ENCODE measurements at places on chromosomes 4 and X.
A peak's percentile ranks its signal among the peaks of the same experiment; 100 is the strongest.

- ATAC-seq, result no peak
Measured at GRCh38 chrX:3119376-3119775, 78.1 kb downstream of the ARSF start.

- ATAC-seq, result no peak
Measured at GRCh38 chr4:109730619-109731545, 1.0 kb upstream of the PLA2G12A start.

DNA sequence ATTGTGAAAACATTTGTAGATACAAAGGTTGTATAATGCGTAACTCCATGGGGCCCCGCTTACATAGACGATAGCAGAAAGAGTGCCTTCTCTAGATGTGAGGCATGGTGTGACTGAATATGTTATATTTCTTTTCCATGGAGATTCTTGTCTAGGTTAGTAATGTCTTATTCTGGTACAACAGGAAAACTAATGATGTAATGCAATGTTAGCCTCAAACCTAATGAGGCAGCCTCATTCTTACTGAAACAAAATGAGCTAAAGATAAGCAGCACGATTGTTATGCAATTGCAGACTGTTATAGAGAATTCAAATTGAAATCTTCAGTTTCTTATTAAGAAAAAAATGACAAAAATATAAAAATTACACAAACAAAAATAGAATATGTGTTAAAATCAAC lies 171.1 kb upstream of the ANKRD50 start:
- ATAC-seq, result no peak

- peak; percentile 25 for ATAC-seq
Measured at GRCh38 chr4:83114576-83114975, at the start of gene PLAC8. TSS of gene PLAC8 (minus strand) at chr4:83114729. CDS start at chr4:83107921, 6,808 bp downstream.

DNA sequence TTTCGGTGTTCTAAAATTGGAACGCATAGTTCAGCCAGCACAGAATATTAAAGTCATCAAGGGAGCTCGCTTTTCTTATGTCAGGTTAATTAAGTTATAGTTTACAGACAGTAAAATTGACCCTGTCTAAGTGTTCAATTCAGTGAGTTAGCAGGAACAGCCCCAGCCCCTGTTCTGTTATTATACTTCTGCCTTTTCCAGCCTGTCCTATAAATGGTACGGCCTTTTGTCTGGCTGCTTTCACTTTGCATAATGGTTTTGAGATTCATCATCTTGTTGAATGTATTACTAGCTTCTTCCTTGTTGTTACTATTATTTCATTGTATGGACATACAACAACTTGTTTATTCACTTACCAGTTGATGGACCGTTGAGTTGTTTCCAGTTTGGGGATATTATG lies 9.5 kb downstream of the CXCL13 start:
- peak; percentile 52 for ATAC-seq

GRCh38 chrX:47649781-47650163 lies 591 bp downstream of the ELK1 start:
- no peak for ATAC-seq

DNA sequence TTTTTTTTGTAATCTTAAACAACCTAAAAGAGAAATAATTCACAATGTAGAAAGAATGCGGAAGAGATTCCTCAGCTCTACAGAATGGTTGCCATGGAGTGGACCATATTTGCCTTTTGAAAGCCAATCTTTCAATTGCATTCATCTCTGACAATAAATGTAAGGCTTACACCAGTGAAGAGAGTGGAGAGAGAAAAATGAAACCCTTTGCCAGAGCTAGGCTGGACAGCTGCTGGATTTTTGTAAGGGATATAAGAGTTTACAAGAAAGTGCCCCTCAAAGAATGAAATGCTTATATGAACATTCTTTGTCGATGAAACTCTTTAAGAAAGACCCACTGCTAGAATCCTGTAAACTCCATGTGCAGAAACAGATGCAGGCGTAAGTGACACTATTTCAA lies 66.0 kb upstream of the FAT1 start:
- no peak for ATAC-seq

- no peak for ATAC-seq
Measured at GRCh38 chrX:16783452-16783851, 2.8 kb upstream of the TXLNG start.

GRCh38 chrX:49910344-49910743 lies 12.1 kb upstream of the CLCN5 start:
- peak; percentile 51 for ATAC-seq

- no peak for ATAC-seq
Measured at GRCh38 chr4:48332661-48333060, 8.7 kb upstream of the SLAIN2 start.

DNA sequence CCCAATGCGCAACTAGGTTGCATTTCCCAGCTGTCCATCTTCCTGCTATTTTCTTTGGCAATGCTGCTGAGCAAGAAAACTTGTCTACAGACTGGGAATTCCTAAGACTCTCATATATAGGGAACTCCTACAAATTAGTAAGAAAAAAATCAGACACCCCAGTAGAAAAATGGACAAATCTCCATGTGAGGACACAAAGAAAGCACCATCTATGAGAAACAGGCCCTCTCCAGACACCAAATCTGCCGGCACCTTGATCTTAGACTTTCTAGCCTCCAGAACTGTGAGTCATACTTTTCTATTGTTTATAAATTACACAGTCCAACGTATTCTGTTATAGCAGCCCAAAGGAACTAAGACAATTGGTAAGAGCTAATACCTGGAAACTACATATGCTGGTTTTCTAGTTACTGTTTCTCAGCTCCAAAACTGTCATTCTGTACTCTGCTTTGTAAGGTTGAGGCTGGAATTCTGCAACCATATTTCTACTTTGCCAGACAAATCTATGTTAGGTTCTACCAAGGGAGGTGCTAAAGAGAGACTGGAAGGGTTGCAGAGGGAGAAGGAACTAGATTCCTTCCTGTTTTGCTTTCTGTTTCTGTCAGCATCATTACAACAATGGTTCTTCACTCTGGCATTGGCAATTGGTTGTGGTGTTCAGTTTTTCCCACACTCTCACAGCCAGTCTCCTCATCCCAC lies 35.7 kb upstream of the FAM241A start:
- ATAC-seq, result no peak

DNA sequence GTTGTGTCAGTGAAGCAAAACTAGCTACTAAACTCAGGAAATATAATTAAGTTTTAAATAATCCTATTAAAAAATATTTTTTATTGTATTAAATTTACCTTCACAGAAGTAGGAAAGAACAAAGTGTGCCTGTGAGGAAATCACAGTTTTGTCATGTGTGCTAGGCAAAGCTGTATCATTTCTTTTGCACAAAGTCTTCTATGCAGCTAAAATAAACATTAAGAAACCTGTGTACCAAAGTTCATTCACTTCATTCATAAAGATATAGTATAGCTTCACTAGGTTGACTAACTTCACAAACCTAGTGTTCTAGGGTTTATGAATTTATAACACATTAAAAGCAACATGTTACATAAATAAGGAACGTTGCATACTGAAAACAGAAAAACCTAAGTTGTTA lies 131.0 kb downstream of the PDS5A start:
- no peak for ATAC-seq

DNA sequence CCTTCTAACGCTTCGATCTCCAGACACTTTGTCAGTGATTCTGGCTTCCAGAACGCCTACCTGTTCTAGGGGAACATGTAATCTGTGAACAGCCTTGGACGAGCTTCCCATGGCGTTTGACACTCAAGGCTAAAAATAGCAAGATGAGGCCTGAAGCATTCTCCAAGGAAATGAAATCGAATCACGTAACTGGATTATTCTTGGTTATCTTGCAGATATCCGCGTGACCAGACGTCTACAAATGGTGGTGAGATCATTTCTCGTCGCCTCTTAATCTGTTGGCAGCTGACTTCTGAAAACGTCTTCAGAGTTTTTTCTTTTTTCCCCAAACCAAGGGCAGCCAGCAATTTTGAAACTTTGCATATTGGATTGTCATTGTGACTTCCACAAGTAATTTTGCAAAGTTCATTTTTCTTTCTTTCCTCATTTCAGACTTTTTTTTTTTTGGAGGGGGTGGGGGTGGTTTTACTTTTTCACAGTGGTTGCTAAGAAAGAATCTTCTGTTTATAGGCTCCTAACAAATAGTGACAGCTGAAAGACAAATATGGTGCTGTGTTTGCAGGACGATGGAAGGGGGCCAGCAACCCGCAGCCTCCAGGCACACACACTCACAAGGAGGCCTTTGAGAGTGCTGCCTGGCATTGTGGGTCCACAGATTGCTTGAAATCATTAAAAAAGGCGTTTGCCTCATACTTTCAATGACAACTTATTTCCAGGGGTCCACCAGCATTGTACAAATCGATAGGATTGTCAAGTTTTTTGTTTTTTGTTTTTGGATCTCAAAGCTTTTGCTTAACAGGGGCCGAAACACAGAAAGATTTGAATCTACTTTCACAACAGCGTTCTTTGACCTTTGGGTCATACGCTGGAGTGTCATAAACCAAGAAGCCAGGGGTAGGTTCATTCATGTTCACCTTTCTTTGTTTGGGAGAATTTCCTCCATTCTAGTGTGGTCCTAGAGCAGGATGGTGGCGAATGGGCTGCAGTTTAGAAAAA lies 32.4 kb upstream of the PDLIM3 start:
- no peak for ATAC-seq

- ATAC-seq, result no peak
Measured at GRCh38 chrX:133859336-133859735, 126.1 kb downstream of the GPC3 start.

- peak; percentile 58 for ATAC-seq
Measured at GRCh38 chr4:182808673-182809416, 108.3 kb downstream of the DCTD start.

DNA sequence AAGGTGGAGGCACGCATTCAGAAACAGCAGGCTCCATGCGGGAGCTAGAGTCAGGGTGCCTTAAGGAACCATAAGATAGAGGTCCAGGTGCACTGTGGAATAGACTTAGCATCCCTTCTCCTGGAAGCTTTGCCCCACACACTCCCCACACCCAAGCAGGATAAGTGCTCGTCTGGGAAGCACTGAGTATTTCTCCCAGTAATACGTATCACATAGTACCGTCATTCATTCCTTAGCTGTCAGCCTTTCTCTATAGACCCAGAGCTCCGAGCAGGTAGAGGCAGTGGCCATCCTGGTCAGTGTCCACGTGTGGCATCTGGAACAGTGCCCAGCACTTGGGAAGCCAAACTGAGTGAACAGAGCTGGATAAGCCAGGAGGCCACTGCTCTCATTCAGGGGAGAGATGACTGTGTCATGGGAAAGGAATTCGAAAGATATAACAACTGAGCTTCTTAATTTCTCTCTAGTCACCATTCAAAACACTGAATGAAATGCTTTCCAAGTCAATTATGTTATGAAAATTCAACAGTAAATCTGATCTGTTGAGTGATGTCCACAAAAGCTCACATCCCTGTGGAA lies 9.9 kb downstream of the APBB2 start:
- no peak for ATAC-seq

- no peak for ATAC-seq
Measured at GRCh38 chrX:31656013-31656412, 584.2 kb upstream of the FTHL17 start.

DNA sequence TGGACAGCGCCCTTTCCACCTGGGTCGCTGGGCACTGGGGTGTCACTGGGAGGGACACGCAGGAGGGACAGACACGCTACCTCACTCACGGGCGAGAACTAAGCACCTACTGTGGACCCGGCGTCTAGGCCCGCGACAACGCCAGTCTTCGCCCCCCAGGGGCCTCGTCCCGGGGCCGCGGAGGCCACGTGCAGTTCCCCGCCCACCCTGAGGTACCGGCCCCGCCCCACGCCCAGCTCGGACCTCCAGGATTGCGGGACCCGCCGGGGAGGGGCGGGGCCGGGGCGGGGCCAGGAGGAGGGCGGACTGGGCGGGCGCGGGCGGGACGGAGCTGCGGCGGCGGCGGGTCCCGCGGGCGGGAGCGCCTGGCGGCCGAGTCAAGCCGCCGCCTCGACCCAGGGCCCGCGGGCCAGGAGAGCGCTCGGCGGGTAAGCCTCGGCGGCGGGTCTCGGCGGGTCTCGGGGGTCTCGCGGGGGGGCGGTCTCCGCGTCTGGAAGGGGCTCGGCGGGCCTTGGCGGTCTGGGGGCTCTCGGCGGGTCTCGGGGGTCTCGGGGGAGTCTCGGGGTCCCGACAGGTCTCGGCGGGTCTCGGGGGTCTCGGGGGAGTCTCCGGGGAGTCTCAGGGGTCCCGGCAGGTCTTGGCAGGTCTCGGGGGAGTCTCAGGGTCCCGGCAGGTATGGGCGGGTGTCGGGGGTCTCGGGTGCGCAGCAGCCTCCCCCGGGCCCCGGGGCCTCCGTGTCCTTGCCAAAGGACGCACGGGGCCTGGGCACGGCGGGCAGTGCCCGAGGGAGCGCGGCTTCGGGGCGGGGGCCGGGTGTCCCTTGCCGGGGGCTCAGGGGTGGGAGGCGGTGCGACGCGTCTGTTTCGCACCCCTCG lies at the start of gene SH3BP2:
SH3BP2 (plus strand) TSS at position 375 of the 875 bp plus-strand sequence. CDS start 27,533 bp downstream, outside the sequence.
- ATAC-seq, result peak; percentile 70

DNA sequence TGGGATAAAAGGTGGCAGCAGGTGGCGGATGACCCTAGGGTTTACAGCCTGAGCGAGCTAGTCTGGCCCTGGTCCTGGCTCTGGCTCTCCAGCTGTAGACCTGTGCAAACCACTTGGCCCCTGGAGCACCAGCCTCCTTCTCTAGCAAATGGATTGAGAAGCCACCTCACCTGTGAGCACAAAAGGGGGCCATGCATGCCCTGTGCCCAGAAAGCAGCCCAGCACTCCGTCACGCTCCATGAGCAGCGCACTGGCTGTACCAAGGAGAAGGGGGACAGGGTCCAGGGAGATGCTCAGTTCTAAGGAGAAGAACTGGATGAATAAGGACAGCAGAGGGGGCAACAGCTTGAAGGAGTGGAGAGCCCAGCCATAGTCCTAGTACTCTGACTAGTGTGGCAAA lies 46.9 kb upstream of the C4orf50 start:
- ATAC-seq, result peak; percentile 46
